ENCODE measurements at places on chromosomes 5 and 9.

GRCh38 chr9:32738501-32739172, 44.7 kb upstream of the TMEM215 start:
- DNase-seq = no peak

GRCh38 chr5:39411061-39411460, 13.7 kb downstream of the DAB2 start:
- no peak for DNase-seq

DNA sequence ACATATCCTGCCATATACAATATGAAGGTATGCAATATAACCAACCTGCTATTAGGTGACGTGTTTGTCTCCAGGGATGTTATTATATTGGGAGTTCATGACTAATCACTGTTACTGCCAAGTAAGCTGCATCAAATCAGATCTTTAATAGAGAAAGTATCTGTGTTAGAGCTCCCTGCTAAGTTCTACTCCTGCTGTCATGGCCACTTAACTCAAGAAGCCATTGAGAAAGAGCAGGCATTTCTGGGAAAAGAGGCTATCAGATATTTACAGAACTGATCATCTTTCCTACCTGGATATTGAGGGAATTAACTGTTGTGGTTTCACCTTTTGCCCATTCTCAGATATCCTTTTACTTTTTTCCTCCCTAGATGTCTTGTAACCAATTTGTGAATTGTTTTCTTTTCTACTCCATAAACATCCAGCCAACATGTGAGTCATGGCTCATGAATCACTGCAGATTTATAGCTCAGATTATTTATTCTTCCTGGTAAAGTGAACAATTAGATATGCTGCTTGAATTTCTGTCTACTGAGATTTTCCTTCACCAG, 634.8 kb upstream of the FAM174A start:
- no peak for DNase-seq

- DNase-seq = no peak
Measured at GRCh38 chr9:107628444-107628843, 138.9 kb upstream of the KLF4 start.

DNA sequence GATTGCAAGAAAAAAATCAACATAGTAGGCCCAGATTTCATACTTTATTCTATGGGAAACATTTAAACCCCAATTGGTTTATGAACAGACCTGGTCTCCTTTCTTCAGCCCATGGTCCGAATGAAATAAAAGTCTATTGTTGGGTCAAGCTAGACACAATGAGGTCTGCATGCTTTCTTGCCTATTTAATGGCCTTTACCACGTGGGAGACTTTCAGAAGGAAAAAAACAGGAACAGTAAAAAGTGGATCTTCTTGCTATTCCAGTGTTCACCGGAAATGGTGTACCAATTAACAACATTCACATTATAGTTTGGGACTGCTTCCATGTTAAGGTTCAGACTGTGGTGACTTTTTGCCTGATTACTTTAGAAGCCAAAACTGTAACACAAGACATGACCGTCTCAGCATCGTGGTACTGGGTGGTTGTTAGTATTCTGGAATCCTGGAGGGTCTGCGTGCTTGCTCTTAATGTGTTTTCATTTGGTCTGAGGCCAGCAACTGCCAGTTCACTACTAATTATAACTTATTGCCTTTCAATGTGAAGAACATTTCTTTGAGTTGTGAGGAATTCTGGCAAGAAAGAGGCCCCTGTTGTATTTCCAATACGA, 85.4 kb upstream of the PRRC1 start:
- no peak for DNase-seq

- DNase-seq = no peak
Measured at GRCh38 chr9:89486681-89487080, 11.2 kb downstream of the SEMA4D start.

- no peak for DNase-seq
Measured at GRCh38 chr5:138942861-138943260, 67.7 kb upstream of the LRRTM2 start.

GRCh38 chr5:65102371-65102975, 333.7 kb downstream of the CWC27 start:
- no peak for DNase-seq

DNA sequence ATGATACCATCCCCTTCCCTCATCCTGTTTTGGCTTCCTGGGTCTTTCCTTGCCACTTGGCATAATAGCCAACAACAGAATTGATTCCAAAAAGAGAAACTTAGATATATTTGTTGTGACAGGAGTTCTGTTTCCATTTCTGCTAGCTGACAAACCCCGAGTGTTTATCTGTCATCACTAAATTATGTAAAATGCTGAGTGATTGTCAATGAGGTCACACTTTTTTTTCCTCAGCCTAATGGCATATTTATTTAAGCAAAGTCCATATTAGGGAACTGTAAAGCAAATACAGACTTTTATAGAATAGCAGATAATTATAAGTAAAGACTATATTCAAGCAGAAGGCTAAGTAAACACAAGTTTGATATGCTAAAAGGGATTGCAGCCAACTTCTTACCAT, 64.0 kb downstream of the RGS7BP start:
- DNase-seq = no peak

- DNase-seq = no peak
Measured at GRCh38 chr9:6876195-6876894, 118.6 kb downstream of the KDM4C start.

DNA sequence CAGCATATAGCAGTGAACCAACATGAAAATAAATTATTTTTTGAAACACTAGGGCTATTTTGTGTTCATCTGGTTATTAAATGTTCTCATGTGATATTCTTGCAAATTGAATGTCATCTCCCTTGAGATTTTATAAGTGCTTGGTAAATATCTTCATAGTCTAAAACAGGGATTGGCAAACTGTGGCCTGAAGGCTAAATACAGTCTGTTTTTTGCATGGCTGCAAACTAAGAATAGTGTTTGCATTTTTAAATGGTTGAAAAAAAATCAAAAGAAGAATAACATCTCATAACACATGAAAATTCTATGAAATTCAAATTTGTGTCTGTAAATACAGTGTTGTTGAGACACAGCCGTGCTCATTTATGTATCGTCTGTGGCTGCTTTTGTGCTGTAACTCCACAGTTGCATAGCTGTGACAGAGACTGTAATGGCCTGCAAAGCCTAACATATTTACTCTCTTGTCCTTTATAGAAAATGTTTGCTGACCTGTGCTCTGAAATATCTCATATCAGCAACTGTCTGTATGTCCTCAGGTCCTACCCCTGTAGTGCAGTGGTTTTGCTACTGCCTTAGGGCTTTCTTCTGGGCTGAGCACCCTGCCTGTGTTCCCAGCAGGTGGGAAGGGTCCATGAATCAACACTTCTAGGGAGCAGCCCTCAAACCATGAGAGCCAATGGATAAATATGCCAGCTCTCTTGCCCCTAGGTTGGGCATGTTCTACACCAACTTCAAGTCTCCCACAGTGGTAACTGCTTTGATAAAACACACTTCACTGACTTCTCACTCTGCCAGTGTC, 41.7 kb upstream of the ARRDC3 start:
- DNase-seq = no peak

DNA sequence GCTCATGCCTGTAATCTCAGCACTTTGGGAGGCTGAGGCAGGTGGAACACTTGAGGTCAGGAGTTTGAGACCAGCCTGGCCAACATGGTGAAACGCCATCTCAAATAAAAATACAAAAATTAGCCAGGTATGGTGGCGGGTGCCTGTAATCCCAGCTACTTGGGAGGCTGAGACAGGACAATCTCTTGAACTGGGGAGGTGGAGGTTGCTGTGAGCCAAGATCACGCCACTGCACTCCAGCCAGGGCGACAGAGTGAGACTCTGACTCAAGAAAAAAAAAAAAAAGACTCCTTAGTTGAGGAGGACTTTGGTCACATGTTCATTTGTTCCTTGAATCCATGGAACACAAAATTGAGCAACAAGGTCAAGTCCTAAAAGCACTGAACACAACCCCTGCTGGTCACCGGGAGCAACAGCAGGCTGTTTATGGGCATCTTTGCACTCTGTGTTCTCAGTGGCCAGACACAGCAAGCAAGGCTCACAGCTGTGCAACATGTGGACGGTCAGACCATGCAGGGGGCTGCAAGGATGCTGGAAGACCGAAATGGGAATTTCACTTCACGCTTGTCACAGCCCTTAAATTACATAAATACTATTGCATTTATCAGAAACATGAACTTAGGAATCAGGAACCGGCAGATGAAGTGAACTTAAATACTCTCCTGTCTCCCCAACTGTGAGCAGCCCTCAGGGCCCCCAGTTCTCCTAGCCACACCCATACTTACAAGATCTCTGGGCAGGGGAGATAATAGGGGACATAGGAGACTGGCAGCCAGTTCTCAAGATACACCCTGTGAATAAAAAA, 2.8 kb downstream of the GBGT1 start:
- no peak for DNase-seq

DNA sequence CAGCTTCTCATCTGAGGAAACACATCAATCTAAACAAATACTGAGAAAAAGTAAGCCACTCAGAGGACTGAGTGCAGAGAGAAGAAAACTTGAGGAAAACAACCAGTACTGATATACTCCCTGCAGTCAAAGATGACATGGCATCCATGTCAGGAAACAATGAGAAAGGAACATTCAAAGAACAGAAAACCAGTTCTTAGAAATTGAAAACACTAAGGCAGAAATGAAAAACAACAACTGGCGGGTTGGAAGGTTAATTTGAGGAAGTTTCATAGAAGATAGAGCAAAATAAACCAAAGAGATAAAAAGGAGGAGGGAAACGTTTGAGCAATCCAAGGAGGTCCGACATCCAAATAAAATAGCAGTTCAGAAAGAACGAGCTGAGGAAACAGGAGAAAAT, 475.2 kb downstream of the HINT1 start:
- no peak for DNase-seq

GRCh38 chr5:172669386-172670004, 28.4 kb downstream of the NEURL1B start:
- no peak for DNase-seq

GRCh38 chr9:79986437-79986836, 414.7 kb downstream of the TLE4 start:
- DNase-seq = no peak

- no peak for DNase-seq
Measured at GRCh38 chr9:95264954-95265615, 52.4 kb downstream of the FANCC start.

DNA sequence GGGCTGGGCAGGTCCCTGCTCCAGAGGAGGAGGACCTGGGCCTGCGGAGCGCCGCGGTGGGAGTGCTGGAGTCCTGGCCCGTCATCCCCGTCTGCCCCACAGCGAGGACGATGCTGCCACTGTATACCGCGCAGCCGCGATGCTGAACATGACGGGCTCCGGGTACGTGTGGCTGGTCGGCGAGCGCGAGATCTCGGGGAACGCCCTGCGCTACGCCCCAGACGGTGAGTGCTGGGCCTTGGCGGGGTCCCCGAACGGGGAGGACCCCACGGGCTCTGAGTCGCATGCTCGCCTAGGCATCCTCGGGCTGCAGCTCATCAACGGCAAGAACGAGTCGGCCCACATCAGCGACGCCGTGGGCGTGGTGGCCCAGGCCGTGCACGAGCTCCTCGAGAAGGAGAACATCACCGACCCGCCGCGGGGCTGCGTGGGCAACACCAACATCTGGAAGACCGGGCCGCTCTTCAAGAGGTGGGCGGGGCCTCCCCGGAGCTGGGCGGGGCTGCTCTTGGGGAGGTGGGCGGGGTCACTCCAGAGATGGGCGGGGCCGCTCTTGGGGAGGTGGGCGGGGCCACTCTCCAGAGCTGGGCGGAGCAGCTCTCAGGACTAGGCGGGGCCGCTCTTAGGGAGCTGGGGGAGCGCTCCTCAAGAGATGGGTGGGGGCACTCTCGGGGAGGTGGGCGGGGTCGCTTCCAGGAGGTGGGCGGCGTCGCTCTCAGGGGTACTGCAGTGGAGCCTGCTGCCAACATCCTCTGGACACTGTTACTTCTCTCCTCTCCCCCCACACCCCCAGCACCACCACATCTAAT, 13.1 kb downstream of the LRRC26 start:
- no peak for DNase-seq

DNA sequence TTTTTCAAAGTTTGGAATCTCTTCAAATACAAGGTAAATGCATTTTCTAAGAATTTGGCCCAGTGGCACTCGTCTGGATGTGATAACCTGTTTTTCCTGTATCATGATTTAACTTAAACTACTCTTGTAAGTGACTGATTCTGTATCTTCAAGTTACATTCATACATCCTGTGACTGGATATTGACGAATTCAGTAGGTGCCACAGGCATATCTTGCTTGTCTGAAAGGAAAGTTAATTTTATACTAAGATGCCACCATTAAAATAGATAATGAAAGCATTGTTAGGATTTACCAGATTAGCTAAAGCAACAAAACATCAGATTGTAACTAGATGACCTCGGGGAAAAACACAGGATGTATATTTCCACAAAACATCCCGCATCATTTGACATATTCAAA, 175.3 kb upstream of the ZNF608 start:
- no peak for DNase-seq

Measured in mesothelial cell of epicardium (in vitro differentiated cells).